Type B pancreatic cell (in vitro differentiated cells): ENCODE measurements at places on chromosomes 3 and 15. TPM values are rescaled to one million over a fixed set of nuclear protein-coding genes. Genes with fewer than 3 reads are reported as not detected.

The EFHB gene
- 0.71 and 1.8 TPM in 2 replicates for total RNA-seq

The C15orf61 gene
- 6.7 and 8.4 TPM in 2 replicates for total RNA-seq

The CCR1 gene
- 0.98 and 1.3 TPM in 2 replicates for total RNA-seq

The C3orf20 gene
- total RNA-seq: 0.12 and 0.24 TPM in 2 replicates

The TGM5 gene
- 0.22 and 0.71 TPM in 2 replicates for total RNA-seq

The MME gene
- total RNA-seq: 50.3 and 65.8 TPM in 2 replicates

The ECE2 gene
- not detected in 2 replicates for total RNA-seq

The MRAS gene
- 6.6 and 41.6 TPM in 2 replicates for total RNA-seq

The ERC2 gene
- 1.8 and 6.1 TPM in 2 replicates for total RNA-seq

The SH3BP5 gene
- 31.2 and 33.4 TPM in 2 replicates for total RNA-seq

DNA sequence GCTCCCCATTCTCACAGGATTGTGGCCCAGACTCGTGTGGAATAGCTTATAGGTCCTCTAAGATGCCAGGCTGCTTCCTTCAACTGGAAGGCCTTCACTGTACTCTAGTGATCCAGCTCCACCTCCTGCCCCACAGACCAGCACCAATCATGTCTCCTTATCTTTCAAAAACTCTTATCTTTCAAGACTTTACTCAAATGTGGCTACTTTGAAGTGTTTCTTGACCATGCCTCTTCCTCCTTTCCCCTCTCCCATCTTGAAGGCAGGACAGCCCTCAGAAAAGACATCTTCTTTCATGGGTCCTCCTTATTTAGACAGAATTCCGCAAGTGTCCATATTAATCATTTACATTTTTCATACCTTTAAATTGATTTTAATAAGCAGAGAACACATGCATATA, 142.3 kb downstream of the CHST2 start:
- DNase-seq: no peak
- H3K27ac ChIP-seq: no peak overlapping the region
- H3K27me3 ChIP-seq: no peaks in the 10 kb centered on the region
- H3K4me3 ChIP-seq: no peak overlapping the region

DNA sequence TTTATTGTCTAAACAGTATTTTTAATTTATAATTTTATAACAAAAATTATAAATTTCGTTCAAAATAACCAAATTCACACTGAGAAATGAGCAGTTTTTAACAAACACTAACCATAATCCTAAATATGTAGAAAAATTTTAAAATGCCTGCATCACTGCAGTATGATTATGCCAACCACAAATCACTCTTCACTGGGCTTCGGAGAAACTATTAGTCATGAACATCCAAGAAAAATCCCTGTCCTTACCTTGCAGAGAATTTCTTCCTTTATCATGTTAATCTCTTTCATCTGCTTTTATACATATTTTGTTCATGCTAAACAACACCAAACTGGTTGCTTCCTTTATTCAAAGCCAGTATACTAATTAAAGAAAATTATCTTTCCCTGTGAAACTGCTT, 511.0 kb upstream of the ALCAM start:
- no peaks in the 10 kb centered on the region for H3K36me3 ChIP-seq
- no peaks in the 10 kb centered on the region for H3K4me1 ChIP-seq
- no peak overlapping the region for H3K4me3 ChIP-seq
- DNase-seq: no peak

GRCh38 chr15:25572191-25572590, 133.4 kb upstream of the UBE3A start:
- no peak overlapping the region for H3K27ac ChIP-seq
- no peak for DNase-seq
- H3K36me3 ChIP-seq: no peaks in the 10 kb centered on the region
- H3K27me3 ChIP-seq: no peaks in the 10 kb centered on the region
- no peaks in the 10 kb centered on the region for H3K4me1 ChIP-seq

- peaks cover 3% of the 10 kb centered on the region for H3K36me3 ChIP-seq
- H3K4me1 ChIP-seq: peaks cover 35% of the 10 kb centered on the region
- H3K27ac ChIP-seq: no peak overlapping the region
- no peak for DNase-seq
- peak overlapping the region; percentile 57 for H3K4me3 ChIP-seq
Measured at GRCh38 chr3:141095546-141095937, 44.4 kb downstream of the SPSB4 start.

GRCh38 chr15:25825207-25825606, 37.9 kb downstream of the ATP10A start:
- H3K4me1 ChIP-seq: no peaks in the 10 kb centered on the region
- H3K27ac ChIP-seq: no peak overlapping the region
- no peak for DNase-seq
- H3K4me3 ChIP-seq: no peak overlapping the region
- no peaks in the 10 kb centered on the region for H3K27me3 ChIP-seq

GRCh38 chr3:59374818-59375211, 325.0 kb upstream of the CFAP20DC start:
- no peak overlapping the region for H3K27ac ChIP-seq
- no peaks in the 10 kb centered on the region for H3K4me1 ChIP-seq
- peaks cover 3% of the 10 kb centered on the region for H3K27me3 ChIP-seq
- H3K36me3 ChIP-seq: no peaks in the 10 kb centered on the region
- no peak for DNase-seq

GRCh38 chr3:175349168-175349567, 490.0 kb downstream of the NAALADL2 start:
- H3K4me1 ChIP-seq: no peaks in the 10 kb centered on the region
- H3K27ac ChIP-seq: no peak overlapping the region
- no peaks in the 10 kb centered on the region for H3K27me3 ChIP-seq
- no peak overlapping the region for H3K4me3 ChIP-seq
- no peak for DNase-seq
- peaks cover 4% of the 10 kb centered on the region for H3K36me3 ChIP-seq

GRCh38 chr15:62362608-62363007, 197.5 kb upstream of the C2CD4B start:
- peaks cover 6% of the 10 kb centered on the region for H3K27me3 ChIP-seq
- H3K27ac ChIP-seq: no peak overlapping the region

DNA sequence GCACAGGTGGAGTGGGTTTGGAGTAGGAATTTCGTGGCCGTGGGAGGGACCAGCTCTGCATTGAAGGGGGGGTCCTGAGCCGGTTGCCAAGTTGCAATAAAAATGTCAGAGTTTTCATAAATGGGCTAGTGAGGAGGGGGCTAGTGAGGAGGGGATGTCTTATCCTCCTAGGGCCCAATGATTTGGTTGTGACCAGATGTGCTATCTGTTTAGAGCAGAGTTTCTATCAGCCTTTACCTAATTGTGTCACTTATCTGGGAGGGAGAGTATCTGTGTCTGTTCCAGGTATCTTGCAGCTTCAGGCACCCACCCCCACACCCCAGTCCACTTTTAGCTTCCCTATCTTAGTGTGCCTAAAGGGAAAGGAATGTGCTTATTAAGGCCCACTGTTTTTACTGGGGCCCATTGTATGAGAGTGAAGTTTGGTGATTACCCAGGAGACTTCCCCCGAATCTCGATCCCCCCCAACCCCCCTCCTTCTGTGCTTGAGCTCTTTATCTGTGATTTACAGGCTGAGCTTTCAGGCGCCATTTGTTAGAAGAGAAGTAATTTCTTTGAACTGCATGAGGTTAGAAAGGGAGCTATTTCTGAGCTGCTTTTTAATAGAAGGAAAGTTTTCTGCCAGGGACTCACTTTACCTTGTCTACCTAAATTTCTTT, 42.6 kb downstream of the PPCDC start:
- no peaks in the 10 kb centered on the region for H3K27me3 ChIP-seq
- peaks cover 25% of the 10 kb centered on the region for H3K4me1 ChIP-seq
- H3K4me3 ChIP-seq: peak overlapping the region; percentile 24
- peak overlapping the region; percentile 80 for H3K27ac ChIP-seq
- peaks cover 3% of the 10 kb centered on the region for H3K36me3 ChIP-seq

GRCh38 chr3:56781762-56782161, 20.0 kb downstream of the ARHGEF3 start:
- H3K36me3 ChIP-seq: peaks cover 4% of the 10 kb centered on the region
- peak; percentile 10 for DNase-seq
- peaks cover 40% of the 10 kb centered on the region for H3K4me1 ChIP-seq
- no peaks in the 10 kb centered on the region for H3K27me3 ChIP-seq
- peak overlapping the region; percentile 11 for H3K4me3 ChIP-seq
- peak overlapping the region; percentile 71 for H3K27ac ChIP-seq

GRCh38 chr3:64518950-64519349, 168.8 kb downstream of the ADAMTS9 start:
- H3K27me3 ChIP-seq: no peaks in the 10 kb centered on the region
- no peaks in the 10 kb centered on the region for H3K4me1 ChIP-seq
- no peak overlapping the region for H3K4me3 ChIP-seq
- H3K36me3 ChIP-seq: peaks cover 22% of the 10 kb centered on the region
- DNase-seq: no peak

DNA sequence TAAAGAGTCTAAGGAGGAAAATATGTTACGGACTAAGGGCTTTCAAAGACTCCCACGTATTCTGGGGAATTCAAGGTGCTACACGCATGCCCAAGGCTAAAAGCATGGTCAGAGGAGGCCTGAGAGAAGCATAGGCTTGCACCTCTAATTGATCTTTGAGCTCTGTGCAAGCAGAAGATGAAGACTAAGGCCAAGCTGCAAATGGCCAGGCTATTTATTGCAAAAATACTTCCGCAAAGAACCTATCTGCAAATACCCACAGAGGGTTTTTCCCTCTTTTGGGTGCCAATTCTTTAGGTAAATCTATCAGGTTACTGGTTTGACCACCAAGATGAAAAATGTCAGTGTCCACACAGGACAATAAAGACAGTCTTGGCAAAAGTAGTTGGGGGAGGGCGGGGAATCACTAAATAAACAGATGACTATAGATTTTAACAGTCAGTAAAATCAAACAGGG, 119.5 kb downstream of the STAG1 start:
- peaks cover 12% of the 10 kb centered on the region for H3K36me3 ChIP-seq
- no peak overlapping the region for H3K27ac ChIP-seq
- DNase-seq: no peak
- no peak overlapping the region for H3K4me3 ChIP-seq

GRCh38 chr3:10359761-10360161, 38.8 kb upstream of the SEC13 start:
- peaks cover 3% of the 10 kb centered on the region for H3K4me1 ChIP-seq
- H3K4me3 ChIP-seq: no peak overlapping the region
- H3K27me3 ChIP-seq: peaks cover 32% of the 10 kb centered on the region
- H3K27ac ChIP-seq: no peak overlapping the region
- H3K36me3 ChIP-seq: no peaks in the 10 kb centered on the region

DNA sequence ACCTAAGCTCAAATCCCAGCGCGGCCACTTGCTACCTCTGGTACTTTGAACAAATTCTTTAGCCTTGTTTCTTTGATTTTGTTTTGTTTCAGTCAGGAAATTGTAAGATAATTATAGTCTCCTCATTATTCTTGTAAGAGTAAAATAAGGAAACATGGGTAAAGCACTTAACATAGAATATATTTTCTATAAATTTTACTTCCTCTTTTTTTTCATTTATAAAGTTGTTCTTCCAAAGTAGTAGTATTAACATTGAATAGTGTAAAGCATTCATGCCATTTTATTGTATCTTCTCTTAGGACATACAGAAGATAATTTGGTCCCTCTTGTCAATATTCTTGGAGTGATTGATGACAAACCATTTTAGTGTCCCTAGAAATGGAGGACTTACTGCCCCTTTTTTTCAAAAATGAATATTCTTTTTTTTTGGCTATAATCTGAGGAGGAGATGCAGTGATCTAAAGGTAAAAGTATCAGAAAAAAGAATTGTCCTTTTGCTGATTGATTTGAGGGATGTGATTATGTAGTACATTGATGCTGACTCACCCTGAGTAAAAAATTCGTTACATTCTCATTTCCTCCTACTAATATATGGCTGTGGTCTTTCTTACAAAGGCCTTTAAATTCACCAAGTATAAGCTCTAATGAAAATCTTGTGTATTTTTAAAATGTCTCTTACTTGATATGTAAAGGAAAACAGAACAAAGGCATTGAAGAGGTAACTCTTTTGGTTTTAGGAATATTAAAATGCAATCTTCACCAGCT, 51.0 kb downstream of the ALCAM start:
- H3K27me3 ChIP-seq: no peaks in the 10 kb centered on the region
- no peak overlapping the region for H3K27ac ChIP-seq

- peaks cover 7% of the 10 kb centered on the region for H3K36me3 ChIP-seq
- no peaks in the 10 kb centered on the region for H3K27me3 ChIP-seq
- H3K4me1 ChIP-seq: peaks cover 42% of the 10 kb centered on the region
- DNase-seq: no peak
Measured at GRCh38 chr15:68815598-68815997, 5.1 kb downstream of the ANP32A start.

- H3K27ac ChIP-seq: no peak overlapping the region
- H3K36me3 ChIP-seq: no peaks in the 10 kb centered on the region
- H3K4me3 ChIP-seq: no peak overlapping the region
- no peak for DNase-seq
Measured at GRCh38 chr3:3212781-3213440, 33.4 kb upstream of the CRBN start.

- peaks cover 37% of the 10 kb centered on the region for H3K36me3 ChIP-seq
- DNase-seq: no peak
- peak overlapping the region; percentile 99 for H3K27ac ChIP-seq
Measured at GRCh38 chr15:37099319-37100108, 835 bp downstream of the MEIS2 start.

GRCh38 chr3:72487078-72487765, 361.0 kb downstream of the SHQ1 start:
- peak overlapping the region; percentile 80 for H3K27ac ChIP-seq
- DNase-seq: no peak
- H3K4me1 ChIP-seq: peaks cover 32% of the 10 kb centered on the region

GRCh38 chr3:160906646-160907045, 150.6 kb downstream of the PPM1L start:
- no peak overlapping the region for H3K27ac ChIP-seq
- H3K27me3 ChIP-seq: no peaks in the 10 kb centered on the region
- H3K4me1 ChIP-seq: peaks cover 5% of the 10 kb centered on the region
- no peak overlapping the region for H3K4me3 ChIP-seq
- H3K36me3 ChIP-seq: no peaks in the 10 kb centered on the region

GRCh38 chr15:58423831-58424608, 7.8 kb upstream of the LIPC start:
- no peak overlapping the region for H3K4me3 ChIP-seq
- no peaks in the 10 kb centered on the region for H3K27me3 ChIP-seq
- no peak overlapping the region for H3K27ac ChIP-seq
- peaks cover 8% of the 10 kb centered on the region for H3K4me1 ChIP-seq

DNA sequence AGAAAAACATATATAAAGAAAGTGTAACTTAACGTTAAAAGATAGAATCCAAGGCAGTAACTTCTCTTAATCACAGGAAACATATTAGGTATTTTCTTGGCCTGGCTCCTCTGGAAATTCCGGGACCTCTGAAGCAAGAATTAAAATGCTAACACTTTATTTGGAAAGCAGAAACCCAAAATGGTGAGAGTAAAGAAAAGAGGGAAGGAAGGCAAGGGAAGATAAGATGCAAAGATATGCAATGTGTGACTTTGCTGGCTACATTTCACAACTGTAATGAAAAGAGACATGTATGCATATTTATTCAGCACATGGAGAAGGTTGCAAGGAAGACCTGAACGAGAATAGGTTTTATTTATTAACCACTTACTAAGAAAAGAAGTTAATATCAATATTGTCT, 372.5 kb downstream of the TBL1XR1 start:
- DNase-seq: no peak
- no peak overlapping the region for H3K4me3 ChIP-seq
- H3K36me3 ChIP-seq: no peaks in the 10 kb centered on the region

DNA sequence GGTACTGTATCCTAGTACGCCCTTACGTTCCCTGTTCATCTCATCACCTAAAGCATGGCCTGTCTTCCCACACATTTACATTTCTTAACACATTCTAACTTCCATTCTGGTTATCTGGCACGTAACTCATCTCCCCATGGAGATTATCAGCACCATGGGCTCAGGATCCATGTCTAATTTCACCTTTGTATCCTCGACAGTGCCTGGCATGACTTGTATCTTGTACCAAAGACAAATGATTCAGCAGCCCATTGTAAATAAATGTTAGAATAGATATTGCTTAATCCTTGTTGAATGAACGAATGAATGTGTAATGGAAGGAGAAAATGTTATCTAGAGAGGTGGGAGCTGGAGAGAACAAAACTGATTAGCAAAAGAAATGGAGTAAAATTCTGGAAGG, 69.7 kb upstream of the TPM1 start:
- no peak overlapping the region for H3K4me3 ChIP-seq
- no peaks in the 10 kb centered on the region for H3K27me3 ChIP-seq
- H3K27ac ChIP-seq: no peak overlapping the region
- DNase-seq: no peak
